ENCODE measurements at places on chromosomes 7 and 10.

DNA sequence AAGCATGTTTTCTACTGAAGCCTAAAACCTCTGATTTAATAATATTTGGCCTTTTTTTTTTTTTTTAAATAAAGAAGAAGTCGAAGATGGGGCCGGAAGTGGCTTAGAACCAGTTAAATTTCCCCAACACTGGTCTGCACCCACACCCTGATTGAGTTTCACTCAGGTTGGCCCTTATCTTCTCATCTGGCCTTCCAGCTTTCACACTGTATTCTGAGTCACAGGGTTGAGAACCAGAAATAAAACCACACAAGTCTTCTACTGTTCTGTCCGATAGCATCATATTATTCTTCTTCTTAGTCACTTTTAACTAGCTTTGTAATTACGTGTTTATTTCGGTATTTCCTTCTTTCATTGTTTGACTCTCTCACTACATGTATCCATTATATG lies 9.9 kb downstream of the ZNF365 start:
- DNase-seq: no peak

DNA sequence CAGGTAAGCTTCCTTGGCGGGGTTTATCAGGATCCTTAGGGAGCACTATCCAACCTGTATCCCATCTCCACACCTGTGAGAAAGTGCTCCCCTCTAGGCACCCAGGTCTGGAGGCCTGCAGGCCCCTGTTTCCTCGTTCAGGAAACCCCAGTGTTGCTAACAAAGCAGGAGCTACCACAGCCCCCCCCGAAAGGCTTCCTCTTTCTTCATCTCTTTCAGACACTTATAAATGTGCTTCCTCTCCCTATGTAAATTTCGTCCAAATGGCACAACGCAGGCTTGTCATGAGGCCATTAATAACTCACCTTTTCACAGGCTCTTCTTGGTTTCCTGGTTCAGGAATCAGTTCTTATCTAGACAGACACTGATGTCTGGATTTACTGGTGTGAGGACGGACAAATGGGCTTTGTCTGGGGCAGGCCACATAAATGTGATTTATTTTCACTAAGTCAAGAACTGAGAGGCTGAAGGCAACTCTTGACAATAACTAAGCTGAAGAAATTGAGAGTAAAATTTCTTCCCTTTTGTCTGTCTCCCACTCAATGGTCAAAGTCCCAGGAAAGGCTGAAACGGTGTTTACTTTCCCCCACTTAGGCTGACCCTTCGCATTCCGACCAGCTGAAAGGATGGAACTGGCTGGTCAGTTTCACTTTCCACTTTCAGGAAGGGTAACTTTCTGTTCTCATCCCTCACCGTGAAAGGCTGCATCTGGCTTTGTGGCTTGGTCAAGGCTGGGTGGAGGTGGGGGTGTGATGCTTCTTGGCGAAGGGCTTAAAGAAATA lies 46.8 kb downstream of the PIK3AP1 start:
- no peak for DNase-seq

- no peak for DNase-seq
Measured at GRCh38 chr10:7485244-7485556, 74.4 kb upstream of the SFMBT2 start.

GRCh38 chr7:137492889-137493288 lies 149.4 kb upstream of the PTN start:
- no peak for DNase-seq

- no peak for DNase-seq
Measured at GRCh38 chr10:114489521-114490310, 85.4 kb upstream of the AFAP1L2 start.

DNA sequence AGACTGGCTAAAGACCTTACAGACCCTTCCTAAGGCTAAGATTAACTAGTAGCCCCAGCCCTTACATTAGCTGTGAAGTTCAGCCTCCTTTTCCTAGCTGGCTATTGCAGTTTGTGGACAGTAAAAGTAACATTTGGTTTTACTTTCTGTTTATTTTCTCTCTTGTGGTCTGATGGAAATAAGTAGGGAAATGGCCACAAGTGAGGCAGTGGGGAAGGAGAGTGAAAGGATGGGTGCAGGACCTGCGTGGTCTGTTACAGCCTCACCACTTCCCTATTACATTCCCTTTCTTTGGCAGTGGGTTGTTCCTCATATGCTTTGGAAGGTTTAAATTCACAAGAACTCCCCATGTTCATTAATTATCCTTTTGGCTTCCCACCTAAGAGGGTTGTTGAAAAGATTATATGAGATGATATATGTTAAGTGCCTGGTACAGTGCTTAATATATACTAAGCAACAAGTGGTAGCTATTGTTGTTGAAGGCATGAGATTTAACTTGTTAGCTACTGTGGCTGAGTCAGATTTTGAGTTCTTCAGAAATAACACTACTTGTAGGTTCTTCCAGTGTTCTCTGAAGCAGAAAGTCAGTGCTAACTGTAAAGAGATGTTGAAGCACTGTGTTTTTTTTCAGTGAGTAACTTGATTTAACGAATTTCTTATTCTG lies 181.7 kb downstream of the ST7 start:
- DNase-seq: no peak

GRCh38 chr7:122300211-122300932 lies 4.2 kb downstream of the FEZF1 start:
- DNase-seq: no peak

GRCh38 chr10:131702531-131703356 lies 198.1 kb upstream of the PPP2R2D start:
- DNase-seq: no peak

GRCh38 chr7:159066816-159067575 lies 77.7 kb downstream of the VIPR2 start:
- DNase-seq: no peak

Data from NCI-H1930 (cell line).